Stimulated activated CD8-positive, alpha-beta memory T cell treated with anti-CD3 and anti-CD28 coated beads, Interleukin-4, amount 100 ng/mL, for 4 hours (primary cell): ENCODE measurements at places on chromosomes 11 and 22.

DNA sequence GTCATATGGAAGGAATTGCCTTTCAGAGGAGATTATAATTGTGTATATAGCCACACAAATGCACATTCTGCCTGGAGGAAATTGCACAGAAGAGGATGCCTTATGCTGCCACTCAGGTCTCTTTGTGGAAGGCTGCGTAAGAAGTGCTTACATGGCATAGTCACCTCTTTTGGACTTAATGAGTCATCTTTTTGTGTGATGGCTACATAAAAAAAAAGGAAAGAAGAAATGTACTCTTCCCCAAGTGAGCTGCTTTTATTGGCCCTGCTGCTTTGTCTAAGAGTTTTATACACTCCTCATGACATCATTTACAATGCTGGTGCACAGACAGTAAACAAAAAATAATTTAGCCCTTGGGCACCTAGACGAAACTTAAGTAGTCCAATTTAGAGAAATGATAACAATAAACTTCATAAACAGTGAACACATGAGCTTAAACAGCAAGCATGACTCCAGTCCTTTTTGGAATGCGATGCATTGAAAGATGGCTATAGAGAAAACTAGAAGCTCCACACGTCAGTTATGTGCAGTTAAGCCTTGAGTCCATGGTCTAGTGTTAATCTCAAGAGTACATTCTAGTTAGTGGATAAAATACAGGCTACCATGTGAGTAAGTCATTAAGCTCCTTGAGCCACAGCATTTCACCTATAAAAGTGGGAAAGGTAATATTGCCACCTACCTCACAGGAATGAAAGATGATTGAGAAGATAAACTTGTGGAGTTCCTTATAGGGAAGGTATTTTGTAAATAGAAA, 12.0 kb downstream of the CSTPP1 start:
- no peak for DNase-seq

DNA sequence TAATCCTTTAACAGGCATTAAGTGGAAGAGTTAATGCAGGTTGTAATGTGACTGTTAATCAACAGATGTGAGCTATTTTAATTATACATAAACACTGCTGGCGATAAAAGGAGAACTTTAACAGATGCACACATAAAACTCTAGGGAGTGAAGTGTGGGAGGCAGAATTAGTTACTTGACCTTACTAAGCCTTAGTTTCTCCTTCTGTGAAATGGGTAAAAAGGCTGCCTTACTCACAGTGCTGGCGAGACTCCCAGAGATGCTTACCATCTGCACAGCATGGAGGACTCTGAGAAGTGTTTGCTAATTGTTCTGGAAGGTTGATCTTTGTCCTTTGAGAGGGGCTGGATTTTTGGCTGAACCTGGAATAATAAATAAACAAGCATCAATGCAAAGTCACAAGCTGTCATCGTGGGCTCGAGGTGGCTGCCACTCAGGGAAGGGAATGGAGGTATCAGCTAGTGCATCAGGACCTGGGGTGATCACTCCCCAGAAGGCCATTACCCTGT, 58.6 kb upstream of the MPEG1 start:
- no peak for DNase-seq

- DNase-seq, result no peak
Observed at GRCh38 chr11:35664977-35665441, 2.4 kb downstream of the TRIM44 start.

GRCh38 chr11:66966351-66966750, 8.2 kb upstream of the PC start:
- no peak for DNase-seq

DNA sequence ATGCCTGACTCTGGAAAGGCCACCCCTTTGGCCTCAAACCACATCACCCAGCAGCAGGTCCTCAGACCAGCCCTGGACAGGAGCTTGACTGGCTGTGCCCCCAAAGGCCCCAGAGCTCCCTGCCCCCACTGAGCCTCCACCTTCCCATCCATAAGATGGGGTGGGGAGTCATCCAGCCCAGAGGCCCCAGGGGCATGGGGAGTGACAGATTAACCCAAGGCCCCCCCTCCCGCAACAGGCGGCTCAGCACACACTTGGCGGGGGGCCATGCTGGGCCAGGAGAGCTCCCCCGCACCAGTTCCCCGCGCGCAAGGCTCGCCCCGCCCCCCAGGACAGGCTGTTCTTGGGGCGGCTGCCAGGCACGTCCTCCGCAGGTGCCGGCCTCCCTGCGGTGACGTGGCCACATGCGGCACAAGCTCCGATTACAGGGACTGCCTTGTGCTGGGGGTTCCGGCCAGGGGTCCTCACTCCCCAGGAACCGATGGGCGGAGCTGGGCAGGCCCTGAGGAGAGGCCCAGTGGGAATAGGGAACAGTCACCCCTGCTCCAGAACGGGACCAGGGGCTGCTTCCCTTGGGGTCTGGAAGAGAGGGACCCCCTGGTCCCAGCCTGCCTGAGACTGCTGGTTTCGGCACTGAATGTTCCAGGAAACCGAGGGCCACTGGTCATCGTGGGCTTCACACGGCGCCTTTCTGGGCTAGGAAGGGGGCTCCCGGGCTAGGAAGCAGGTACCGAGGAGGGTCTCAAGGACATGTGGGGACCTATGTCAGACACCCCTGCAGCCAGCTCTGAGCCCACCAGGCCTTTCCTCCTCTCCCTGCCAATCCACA, 5.1 kb upstream of the CDKN1C start:
- DNase-seq, result no peak

DNA sequence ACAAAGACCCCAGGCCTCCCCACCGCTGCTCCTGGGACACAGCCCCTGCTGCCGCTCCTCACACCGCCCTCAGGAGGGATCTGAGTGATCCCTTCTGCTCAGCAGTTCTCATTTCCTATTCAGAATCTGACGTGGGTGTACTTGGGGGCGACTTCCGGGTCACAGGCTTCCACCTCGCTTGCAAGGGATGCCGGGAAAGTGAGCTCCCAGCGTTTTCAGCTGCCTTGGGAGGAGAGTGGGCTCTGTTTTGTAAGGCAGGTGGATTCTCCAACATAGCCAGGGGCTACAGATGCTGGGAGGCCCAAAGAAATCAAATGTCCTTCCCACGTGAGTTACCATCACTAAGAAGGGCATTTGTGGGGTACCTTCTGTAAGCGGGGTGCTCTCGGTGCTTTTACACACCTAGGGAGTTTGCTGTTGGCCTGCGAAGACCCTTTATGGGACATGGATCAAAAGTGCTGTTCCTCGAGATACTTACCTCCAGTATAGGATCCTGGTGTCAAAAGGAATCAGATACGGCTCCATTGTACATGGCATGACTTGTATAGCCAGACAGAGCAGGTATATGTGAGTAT, 9.7 kb upstream of the LRRC10B start:
- no peak for DNase-seq

DNA sequence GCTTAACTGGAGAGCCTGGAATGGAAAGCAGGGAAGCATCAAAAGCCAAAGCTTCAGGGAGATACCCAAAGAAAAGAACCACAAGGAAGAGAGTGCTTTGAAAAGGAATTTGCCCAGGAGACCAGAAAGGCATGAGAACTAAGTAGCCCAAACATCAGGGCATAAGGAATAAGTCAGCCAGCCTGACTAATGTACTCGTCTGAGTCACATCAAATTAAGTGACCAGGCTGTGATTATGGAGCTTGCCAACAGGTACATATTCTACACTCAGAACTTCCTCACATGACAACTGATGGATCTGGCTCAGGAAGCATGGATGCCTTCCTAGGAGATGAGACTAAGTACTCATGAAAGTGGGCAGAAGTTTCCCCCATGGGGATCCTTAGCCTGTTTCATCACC, 366.7 kb downstream of the BUD13 start:
- DNase-seq, result no peak

DNA sequence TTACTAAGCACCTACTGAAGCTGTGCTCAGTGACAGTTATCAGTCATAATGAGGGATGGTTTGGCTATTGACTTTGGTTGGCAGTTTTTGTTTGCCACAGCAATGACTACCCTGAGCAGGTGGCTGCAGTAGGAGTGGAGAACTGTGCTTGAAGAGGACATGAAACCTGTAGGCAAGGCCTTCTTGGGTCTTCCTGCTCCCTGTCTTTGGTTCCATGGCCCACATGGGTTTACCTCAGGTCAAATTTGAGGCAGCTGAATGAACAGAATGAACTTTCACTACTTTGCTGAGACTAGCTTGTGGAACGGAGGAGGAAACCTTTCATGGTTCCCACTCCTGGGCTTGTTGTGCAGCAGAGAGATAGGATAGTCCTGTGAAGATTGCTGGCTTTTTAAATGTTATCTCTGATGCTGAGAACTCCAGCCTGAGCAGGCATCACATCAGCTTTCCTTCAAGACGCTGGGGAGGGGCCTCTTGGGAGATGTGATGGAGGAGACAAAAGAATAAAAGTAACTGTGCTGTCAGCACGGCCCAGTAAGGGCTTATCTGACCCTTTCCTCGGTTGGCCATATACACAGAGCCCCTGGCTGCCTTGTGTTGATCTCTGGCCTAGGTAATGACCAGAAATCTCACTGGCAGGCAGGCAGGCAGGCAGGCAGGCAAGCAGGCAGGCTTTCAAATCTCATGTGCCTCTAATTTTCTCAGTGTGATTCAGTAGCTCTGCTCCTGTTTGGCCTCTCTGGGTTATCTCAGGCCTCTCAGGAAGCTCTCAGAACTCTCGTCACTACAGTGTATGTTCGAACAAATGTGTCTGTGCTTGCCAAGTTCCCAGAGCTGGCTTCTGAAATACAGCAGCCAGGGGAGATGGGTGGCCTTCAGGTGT, 12.0 kb downstream of the STIM1 start:
- no peak for DNase-seq

GRCh38 chr11:15830741-15831428, 525.5 kb downstream of the SOX6 start:
- DNase-seq, result no peak

DNA sequence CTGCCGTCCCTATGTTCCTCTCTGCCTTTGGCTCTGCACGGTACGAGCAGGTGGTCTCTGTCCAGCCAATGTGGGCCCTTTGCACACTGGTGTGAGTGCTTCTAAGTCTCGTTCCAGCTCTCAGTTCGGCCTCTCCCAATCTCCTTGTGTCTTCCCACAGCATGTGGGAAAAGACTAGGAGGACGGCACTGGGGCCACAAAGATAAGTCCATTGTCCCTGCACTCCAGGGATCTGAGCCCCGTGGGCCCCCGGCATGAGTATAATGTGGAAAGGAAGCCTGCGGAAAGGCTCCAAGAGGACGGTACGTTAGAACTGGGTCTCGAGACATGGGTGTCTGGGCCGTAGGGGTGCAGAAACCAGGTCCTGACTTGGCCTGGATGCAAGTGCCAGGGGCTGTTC, 16.4 kb downstream of the MYEOV start:
- DNase-seq, result no peak

- DNase-seq, result no peak
Observed at GRCh38 chr22:29873943-29874342, 9.0 kb upstream of the MTMR3 start.

- no peak for DNase-seq
Observed at GRCh38 chr11:2293984-2294925, 7.5 kb downstream of the C11orf21 start.

GRCh38 chr11:65307298-65308229, 7.1 kb upstream of the CDC42EP2 start:
- no peak for DNase-seq

DNA sequence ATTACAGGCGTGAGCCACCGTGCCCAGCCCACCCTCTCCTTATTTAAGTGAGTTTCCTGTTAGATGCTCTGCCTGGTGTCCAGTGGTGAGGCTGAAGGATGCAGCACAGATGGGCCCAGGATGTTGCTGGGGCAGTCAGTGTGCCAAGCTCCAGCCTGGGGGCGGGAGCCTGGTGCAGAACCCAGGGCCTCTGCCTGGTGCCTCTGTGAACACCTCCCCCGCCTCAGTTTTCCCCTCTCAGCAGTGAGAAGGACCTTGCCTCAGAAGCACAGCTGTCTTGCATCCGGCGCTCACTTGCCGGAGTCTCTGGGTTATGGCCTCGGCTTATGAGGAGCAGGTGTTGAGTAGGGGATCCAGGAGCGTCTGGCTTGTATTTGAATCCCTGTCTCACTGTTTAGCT, 116.2 kb downstream of the KIAA1671 start:
- no peak for DNase-seq

DNA sequence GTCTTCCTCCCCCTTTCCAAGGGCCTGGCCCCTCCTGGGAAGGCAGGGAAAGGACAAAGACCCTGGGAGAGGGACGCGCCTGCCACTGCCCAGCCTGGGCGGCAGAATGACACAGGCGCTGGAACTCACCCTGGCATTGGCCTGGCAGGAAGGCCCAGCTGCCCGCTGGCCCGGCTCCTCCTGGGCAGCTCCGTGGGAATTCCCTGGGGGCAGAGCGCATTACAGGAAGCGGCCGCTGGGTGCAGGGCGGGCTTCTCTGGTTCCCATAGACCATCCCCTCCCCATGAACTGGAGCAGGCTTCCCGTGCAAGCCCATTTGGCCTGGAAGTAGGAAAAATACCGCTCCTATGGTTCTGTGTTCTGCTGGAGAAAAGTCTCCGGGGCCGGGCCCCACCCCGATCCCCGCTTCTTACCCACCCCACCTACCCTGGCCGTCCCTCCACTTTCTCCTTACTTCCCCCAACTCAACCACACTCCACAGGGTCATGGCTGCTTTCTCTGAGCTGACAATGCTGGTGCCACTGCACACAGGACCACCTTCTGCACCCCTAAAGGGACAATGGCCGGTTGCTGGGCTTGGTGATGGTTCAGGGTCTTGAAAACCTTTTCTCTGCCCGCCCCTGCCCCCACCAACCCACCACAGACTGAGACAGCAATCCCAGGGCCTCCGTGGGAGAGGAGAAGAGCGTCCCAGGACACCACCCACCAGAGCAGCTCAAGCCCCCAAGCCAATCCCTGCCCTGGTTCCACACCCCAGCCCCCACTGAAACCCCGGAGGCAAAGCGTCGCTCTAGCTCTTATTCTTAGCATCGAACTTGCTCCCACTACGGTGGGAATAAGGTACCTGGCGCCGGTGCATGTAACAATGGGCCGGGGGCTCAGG, 58.9 kb downstream of the LINC01488 start:
- no peak for DNase-seq

- no peak for DNase-seq
Observed at GRCh38 chr22:22097727-22098228, 115.2 kb upstream of the TOP3B start.

DNA sequence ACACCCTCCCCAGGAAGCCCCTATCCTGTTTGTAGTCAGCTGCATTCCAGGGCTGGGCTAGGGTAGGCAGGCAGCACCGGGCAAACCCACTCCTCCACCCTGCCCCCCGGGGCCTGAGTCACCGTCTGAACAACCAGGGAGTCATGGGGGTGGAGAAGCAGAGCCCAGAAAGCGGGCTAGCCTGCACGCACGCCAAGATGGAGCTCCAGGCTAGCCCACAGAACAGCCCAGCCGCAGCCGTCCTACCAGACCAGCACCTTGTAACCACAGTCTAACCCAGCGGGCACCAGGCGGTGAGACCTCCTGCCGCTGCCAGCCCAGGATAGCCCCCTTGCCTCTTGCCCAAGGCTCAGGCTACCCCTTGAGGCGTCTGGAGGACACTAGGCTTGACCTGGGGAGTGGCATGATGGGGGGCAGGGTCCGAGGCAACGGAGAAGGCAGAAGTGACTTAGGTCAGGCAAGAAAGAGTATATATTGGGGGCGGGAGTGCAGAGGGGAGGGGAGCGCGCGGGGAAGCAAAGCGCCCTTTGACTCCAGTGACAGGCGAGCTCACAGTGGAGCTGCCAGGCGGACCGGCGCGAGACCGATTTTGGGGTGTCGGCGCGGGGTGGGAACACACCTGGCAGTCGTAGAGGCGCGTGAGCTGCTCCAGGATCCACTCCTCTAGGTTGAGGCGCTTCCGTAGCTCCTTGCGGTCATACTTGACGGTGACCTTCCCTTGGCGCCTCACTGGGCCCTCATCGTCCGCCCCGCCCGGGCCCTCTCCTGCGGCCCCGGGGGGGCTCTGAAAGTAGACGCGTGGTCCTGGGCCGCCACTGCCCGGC, 734 bp downstream of the PPP1R14B start:
- peak; percentile 82 for DNase-seq

- no peak for DNase-seq
Observed at GRCh38 chr22:45473626-45474237, 29.0 kb upstream of the FBLN1 start.

GRCh38 chr11:101436511-101437142, 147.2 kb downstream of the TRPC6 start:
- no peak for DNase-seq
